ENCODE measurements at places on chromosomes 12 and 14. TPM values are rescaled to one million over a fixed set of nuclear protein-coding genes. Genes with fewer than 3 reads are reported as not detected.

FKBP11 gene
- total RNA-seq: 55.7 TPM

RD3L gene
- total RNA-seq: not detected

TMEM229B gene
- total RNA-seq: 32.2 TPM

DNA sequence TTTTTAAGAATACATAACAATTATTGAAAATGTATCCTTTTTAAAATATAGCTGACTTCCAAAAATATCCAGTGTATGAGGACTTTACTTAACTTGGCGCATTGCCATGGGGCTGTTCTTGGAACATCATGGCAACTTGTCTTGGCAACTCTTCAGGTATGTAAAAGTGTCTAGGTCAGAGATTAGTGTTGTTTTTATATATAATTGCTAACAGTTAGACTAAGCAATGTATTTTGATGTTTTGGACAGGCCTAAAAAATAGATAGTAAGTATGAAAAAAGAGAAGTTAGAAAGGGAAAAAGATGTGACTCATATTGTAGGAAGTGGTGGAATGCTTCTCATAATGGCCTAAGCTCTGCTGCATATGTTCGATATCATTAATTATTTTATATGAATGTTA is 70.9 kb downstream of the MON2 start:
- no peak for DNase-seq

GRCh38 chr12:57434517-57435223 is at the start of gene INHBC:
TSS of gene INHBC (plus strand) at chr12:57434784. CDS start at chr12:57434887, 103 bp downstream.
- no peak for DNase-seq

- no peak for DNase-seq
These were observed 89.3 kb upstream of the RFX4 start for GRCh38 chr12:106493531-106493930.

Measured in naive thymus-derived CD4-positive, alpha-beta T cell (primary cell).